ENCODE measurements at places on chromosomes 7 and 10.

DNA sequence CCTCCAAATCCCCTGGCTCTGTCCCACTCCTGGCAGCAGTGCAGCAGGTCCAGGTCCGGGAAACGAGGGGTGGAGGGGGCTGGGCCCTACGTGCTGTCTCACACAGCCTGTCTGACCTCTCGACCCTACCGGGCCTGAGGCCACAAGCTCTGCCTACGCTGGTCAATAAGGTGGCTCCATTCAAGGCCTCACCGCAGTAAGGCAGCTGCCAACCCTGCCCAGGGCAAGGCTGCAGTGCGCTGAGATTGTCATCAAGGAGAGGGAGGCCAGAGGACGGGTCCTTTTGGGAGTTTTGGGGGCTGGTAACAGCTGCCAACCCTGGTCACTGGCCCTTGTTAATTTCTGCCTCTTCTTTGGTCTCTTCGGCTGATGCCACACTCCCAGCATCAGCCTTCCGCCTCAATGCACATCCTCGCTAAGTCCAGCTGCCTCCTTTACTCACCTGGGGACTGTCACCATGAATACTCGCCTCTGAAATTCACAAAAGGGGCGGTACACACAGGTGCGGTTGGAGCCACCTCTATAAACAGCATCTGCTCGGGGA, 3.5 kb downstream of the EPO start:
- ATAC-seq, result no peak

- ATAC-seq, result no peak
Measured at GRCh38 chr10:117500456-117500855, 42.1 kb upstream of the EMX2 start.

GRCh38 chr7:7639421-7639820, 1.1 kb upstream of the UMAD1 start:
- no peak for ATAC-seq

DNA sequence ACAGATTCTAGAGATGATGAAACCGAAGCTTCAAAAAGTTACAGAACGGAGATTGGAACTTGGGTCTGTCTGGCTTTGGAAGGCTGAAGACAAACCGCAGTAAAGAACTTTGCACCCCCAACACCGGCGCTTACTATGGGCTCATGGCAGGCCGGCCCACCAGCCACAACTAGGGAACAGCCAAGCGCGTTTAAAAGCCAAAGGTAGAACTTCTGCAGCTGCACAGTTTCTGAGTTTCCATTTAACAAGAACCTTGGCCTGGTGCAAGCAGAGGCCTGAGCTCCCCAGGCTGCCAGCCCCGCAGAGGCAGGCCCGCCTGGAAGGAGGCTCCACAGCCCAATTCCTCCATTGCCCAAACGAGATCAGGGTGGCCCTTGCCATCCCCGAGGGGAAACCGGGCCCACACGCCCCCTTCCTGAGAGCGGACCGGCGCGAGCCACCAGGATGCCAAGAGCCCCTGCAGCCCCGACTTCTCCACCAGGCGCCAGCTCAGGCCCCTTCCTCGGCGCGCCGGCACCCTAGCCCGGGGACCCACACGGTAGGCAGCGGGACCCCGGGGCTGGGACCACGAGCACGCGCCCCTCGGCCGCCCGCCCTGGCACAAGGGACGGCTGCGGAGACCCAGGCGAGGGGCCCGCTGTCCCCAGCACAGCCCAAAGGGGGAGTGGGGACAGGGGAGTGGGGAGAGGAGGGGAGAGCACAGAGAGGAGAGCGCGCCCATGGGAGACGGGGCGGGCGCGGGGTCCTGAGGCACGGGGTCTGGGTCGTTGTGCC, 566 bp downstream of the MAD1L1 start:
- ATAC-seq, result peak; percentile 61

GRCh38 chr7:103651593-103652377, 205.8 kb upstream of the SLC26A5 start:
- no peak for ATAC-seq

DNA sequence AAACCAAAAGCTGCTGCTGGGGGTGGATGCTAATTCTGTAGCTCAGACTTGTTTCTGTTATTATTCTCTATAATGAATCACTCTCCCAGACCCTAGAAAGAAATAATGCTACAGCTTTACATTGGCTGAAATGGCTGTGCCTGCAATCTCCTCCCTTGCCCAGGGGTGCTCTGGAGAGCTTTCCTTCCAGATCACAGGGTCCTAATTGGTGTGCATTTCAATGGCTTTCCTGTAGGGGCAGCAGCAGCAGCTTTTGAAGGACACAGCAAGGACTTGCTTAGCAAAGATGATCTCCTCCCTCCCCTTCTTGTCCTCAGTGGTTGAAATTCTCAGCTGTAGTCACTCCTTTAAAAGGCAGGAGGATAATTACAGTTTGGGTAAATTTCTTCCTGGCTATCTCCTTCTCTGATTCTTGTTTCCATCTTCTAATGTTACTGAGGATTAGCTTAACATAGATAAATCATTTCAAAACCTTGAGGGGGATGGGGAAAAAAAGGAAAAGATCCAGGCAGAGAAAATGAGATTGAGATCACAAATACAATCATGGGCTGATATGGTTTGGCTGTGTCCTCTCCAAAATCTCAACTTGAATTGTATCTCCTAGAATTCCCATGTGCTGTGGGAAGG, 120.2 kb upstream of the CTTNBP2 start:
- peak; percentile 21 for ATAC-seq

GRCh38 chr7:6637544-6638229, 569 bp downstream of the ZNF316 start:
- ATAC-seq, result peak; percentile 63

DNA sequence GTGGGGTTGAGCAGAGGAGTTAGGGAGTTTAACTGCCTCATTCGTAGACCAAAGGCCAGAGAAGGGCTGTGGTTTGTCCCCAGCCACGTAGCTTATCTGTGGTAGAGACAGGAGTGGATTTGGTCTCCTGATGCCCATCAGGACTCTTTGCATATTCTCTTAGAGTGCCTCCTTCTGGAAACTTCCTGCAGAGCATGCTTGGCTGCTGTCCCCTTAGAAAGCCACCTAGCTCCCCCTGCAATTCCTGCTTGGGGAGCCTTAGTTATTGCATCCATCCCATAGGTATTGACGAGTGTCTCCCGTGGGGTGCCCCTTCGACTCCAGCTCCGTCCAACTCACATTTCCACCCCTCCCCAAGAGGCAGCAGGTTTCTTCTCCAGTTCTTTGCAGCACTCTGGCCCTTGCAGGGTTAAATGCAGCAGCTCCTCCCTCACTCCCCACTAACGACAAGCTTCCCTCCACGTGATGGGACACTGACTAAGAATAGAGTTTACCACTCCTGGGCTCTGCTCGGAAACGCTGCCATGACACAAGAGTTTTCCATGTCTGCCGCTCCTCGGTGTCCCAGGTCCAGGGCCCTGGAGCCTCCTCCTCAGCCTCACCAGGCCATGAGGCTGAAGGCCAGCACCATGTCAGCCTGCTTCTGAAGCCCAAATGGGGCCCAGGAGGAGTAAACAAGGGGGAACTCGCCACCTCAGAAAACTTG, 147.8 kb upstream of the UNC5B start:
- no peak for ATAC-seq

- no peak for ATAC-seq
Measured at GRCh38 chr7:18167815-18168214, 140.2 kb upstream of the PRPS1L1 start.

DNA sequence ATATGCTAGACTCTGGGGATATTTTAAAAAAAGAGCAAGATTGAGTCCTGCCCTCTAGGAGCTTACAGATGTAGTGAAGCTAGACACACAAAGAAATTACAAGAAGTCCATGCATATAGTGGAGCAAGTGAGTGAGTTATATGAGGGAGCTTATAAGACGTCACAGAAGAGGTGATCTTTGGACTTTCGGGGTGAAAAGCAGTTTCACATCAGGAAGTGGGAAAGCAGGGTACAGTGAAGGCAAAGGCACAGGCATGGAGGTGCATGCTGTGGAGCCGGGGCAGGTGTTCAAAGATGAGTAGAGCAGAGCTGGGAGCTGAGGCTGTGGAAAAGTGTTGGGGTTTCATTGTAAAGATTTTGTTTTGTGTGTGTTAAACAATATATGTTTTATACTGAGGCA, 38.5 kb upstream of the EXOC6 start:
- no peak for ATAC-seq

DNA sequence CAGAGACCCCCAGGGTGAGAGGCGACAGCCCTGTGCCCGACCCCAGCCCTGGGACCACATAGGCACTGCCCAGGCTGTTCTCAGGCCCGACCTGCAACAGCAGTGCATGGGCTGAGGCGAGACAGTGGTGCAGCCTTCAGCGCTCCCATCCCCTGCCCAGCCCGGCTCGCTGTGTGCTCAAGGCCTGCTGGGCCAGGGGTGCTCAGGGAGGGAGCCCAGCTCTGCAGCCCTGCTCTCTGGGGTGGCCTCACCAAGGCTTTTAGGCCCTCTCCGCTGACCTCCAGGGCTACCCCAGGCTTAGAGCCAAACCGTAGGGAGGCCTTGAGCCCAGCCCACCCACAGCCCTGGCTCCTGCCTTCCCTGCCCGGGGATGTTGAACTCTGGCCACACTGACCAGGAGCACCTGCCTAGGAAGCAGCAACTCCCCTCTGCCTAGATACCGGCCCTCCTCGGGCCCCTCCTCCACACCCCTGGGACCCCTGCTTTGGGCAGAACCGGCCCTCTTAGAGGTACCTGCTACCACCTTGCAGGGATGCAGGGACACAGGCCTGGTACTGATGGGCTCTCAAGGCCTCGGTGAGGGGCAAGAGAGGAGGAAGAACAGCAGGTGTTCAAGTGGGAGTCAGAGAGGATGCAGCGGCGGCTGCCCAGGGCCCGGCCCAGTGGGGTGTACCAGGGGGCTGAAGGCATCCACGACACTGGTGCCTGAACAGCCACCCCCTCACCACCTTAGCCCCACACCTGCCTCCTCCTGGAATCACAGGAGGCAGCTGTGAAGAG, 231.5 kb downstream of the ELFN1 start:
- no peak for ATAC-seq

GRCh38 chr7:91875851-91876250, 4.7 kb downstream of the MTERF1 start:
- no peak for ATAC-seq

DNA sequence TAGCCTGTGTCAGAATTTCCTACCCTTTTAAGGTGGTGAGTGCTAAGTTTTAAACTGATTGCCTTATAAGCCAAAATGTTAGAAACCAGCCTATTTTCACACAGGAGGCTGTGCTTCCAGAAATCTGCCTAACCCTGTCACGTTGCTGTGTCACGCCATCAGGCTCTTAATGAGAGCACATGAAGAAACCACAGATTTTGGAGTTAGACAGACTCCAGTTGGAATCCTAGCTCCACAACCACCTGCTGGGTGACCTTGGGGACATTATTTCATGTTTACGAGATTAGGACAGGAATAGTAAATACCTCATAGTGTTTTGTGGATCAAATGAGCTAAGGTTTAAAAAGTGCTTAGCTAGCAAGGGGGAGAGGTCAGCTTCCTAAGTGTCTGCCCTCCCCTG, 321.8 kb downstream of the DPP6 start:
- no peak for ATAC-seq

DNA sequence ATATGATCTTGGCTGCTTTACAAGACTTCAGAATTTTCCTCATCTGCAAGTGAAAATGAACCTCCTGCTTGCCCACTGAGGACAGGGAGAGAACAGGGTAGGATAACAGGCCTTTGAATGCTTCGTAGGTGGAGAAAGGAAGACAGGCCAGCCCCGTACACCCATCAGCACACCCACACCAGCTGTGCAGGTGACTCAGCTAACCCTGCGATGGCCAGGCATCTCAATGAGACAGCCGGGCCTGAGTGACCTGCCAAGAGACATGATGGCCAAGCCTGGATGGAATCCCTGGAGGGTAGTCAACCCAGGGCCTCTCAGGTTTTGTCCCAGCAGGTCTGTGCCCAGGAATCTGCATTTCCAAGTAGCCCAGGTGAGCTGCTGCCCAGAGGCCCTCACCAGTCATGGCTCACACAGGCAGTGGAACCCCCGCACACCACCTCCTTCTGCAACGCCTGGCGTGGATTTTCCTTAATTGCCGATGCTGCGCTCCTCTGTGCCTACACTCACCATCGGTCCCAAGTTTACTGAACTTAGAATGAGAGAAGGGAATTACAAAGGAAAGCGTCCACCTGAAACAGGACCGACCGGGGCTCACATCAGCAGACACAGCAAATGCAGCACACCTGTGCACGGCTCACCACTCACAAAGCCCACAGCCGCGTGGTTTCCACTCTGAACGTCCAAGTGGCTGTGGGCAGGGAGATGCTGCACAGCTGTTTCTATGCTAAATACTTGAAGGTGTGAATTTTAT, 163.7 kb downstream of the DIP2C start:
- no peak for ATAC-seq

- ATAC-seq, result no peak
Measured at GRCh38 chr10:25226775-25227682, 52.2 kb downstream of the GPR158 start.

DNA sequence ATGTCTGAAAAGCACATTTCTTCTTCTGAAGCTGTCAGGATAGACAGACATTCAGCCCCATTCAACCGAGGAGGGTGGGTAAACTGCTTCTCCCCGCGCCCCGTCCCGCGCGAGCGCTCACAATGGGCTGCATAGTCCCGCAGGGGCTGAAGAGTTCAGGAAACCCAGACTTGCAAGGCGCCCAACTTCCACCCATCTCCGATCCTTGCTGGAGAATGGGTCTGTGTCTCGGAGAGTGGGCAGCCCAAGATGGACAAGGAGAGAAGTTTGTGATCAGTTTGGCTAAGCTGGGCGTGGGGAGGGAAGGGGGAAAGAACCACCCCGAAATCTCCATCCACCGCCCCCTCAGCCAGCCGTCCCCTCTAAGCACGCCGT, 686 bp downstream of the AASS start:
- ATAC-seq, result peak; percentile 17

- ATAC-seq, result no peak
Measured at GRCh38 chr10:2883238-2883637, 184.1 kb upstream of the PFKP start.

GRCh38 chr7:117069379-117069778, 116.1 kb downstream of the ST7 start:
- ATAC-seq, result no peak

DNA sequence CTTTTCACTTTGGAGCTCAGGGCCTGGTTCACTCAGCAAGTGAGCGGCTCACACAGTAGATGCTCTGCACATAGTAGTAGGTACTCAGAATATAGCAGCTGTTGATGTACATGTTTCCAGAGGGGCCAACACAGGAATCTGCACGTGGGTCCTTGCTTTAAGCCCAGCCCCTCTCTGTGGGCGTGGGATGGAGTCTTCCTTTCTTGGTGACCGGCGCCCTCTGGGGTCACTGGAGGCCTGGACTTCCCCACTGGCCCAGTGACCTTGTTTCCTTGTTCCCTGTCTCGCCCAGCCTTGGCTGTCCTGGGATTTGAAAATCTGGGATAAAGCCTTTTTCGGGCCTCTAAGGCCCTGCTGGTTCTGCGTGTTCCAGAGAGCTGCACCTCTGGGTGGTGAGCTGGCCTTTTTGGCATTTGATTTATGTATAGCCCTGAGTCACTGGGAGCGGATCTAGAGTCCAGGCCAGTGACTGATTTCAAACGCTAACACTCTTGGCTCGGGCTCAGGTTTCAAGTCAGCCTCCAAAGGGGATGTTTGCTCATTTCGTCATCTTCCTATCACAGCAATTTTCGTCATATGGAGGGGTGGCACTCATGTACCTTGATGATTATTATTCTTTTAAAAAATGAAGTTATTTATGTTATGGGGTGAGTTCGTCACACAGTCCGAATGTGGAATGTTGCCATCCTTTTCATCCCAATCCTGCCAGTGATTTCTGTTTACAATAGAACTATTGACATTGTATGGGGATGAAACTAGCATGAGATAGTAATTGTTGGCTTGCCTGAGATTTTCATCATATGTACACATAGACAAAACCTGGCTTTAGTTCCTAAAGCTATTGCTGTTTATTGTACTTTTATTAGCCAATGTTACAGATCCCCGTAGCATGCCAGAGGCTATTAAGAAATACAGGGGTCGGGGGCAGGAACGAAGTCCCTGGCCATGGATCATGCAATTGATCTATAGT, 65.5 kb downstream of the CUX1 start:
- ATAC-seq, result no peak

- ATAC-seq, result no peak
Measured at GRCh38 chr10:3053155-3053554, 14.2 kb upstream of the PFKP start.
